ENCODE measurements at places on chromosomes 7 and 10. TPM values are rescaled to one million over a fixed set of nuclear protein-coding genes. Genes with fewer than 3 reads are reported as not detected.

DNA sequence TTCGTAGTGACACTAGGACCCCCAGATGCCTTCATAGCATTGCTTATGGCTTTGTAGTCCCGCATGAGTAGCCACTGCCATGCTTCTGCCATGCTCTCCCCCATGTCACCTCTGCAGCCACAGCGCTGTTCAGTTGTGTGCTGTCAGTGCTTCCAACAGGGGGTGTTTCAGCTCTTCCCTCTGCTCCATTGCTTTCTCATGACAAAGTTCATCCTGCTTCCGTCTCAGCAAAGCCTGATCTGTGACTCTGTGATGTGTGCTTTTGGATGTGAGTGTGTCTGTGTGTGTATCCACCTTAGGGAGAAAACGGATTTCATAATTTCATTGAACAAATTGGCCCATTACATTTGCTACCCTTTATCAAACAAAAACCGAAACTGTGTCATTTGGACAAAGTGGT lies 134.9 kb upstream of the SAMD8 start:
- no peaks in the 10 kb centered on the region for H3K36me3 ChIP-seq
- peak; percentile 67 for DNase-seq
- no peak overlapping the region for H3K4me3 ChIP-seq
- H3K4me1 ChIP-seq, result peaks cover 26% of the 10 kb centered on the region

DNA sequence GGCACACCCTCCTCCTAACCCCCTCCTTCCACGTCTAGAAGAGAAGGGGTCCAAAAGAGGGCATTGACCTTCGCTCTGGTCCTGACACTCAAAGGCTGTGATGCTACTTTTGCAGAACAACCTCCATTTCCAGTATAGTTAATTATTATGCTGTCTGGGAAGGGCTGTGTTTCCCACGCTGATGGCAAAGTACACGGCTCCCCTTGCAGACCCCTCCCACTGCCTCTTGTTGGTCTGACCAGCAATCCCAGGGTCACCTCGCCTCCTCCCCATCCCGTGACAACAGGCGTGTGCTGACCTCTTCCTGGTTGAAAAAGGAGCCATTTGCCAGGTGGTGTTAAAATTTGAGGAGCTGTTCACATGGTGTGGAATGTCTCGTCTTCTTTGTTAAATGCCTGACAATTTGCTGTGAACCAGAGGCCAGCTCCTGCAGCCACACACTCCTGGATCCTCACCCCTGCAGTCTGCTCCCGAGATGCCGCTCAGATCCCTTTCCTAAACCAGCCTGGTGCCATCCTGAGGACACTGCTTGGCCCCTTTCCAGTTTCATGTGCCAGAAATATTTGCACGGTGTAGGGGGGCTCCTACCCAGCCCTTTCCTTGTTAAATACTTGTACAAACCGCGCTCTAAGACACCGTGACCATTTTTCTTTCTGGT lies 321.7 kb downstream of the WDR37 start:
- no peak for DNase-seq
- H3K27ac ChIP-seq, result no peak overlapping the region
- H3K4me3 ChIP-seq, result no peak overlapping the region
- H3K27me3 ChIP-seq, result no peaks in the 10 kb centered on the region
- H3K4me1 ChIP-seq, result no peaks in the 10 kb centered on the region

DNA sequence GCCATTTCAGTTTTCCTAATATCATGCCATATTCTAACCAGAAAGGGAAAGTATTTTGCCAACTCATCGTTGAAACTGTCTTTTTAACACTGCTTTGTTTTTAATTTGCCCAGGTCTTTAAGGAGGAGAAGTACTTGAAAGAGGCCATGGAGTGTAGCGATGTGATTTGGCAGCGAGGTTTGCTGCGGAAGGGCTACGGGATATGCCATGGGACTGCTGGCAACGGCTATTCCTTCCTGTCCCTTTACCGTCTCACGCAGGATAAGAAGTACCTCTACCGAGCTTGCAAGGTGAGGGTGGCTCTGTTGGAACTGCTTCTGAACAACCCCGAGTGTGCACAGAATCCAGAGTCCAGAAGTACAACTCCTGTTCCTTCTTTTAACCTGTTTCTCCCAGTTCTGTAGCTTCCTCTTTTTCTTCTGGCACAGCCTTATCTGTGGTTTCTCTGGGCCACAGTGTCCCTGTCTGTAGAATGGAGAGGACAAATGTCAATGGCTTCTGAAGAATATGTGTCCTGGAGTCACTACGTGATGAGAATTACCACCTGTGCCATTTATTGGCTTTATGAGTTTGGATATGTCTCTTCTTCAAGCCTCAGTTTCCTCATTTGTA lies 60.1 kb downstream of the LANCL2 start:
- H3K4me3 ChIP-seq, result no peak overlapping the region
- no peaks in the 10 kb centered on the region for H3K36me3 ChIP-seq
- no peaks in the 10 kb centered on the region for H3K27me3 ChIP-seq

DNA sequence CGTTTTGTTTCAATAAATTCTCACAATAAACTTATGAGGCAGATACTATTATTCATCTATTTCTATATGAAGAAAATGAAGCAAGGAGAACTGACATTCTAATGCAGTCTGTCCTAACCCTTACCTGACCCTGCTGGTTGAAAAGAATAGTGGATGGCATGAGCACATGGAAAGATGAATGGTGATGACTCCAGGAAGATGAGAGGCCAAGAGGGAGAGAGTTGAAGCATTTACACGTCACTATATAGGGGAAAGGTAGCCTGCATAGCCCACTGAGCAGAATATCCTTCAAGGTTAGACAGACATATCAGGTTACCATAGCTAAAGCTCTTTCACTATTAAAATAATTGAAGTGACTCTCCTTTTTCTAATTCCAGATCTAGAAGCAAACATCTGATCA lies 163.9 kb upstream of the CDK1 start:
- H3K27me3 ChIP-seq, result no peaks in the 10 kb centered on the region
- no peaks in the 10 kb centered on the region for H3K4me1 ChIP-seq
- H3K36me3 ChIP-seq, result no peaks in the 10 kb centered on the region
- H3K4me3 ChIP-seq, result no peak overlapping the region
- DNase-seq, result no peak

GRCh38 chr10:124569623-124570470 lies 108.2 kb downstream of the LHPP start:
- H3K36me3 ChIP-seq, result no peaks in the 10 kb centered on the region
- H3K4me1 ChIP-seq, result no peaks in the 10 kb centered on the region
- no peak for DNase-seq
- no peaks in the 10 kb centered on the region for H3K27me3 ChIP-seq
- H3K27ac ChIP-seq, result no peak overlapping the region

DNA sequence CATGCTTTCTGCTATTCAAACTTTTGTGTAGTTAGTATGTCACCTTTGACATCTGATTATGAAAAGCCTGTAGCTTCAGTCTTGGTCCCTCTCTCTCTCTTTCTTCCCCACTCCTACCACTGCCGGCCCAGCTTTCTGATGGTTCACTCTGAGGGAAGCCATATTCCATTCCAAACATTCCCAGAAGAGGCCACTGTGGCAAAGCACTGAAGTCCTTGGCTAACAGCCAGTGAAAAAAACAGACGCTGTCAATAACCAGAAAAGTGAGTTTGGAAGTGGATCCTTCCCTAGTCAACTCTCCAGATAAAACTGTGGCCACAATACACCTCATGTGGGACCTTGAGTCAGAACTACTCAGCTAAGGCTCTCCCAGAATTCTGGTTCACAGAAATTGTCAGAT lies 950.7 kb upstream of the PHF14 start:
- no peak overlapping the region for H3K4me3 ChIP-seq
- H3K36me3 ChIP-seq, result no peaks in the 10 kb centered on the region
- no peaks in the 10 kb centered on the region for H3K27me3 ChIP-seq
- no peak for DNase-seq
- H3K27ac ChIP-seq, result no peak overlapping the region

GRCh38 chr10:48309711-48310226 lies 3.3 kb downstream of the MAPK8 start:
- no peaks in the 10 kb centered on the region for H3K36me3 ChIP-seq
- peak overlapping the region; percentile 29 for H3K27ac ChIP-seq
- DNase-seq, result no peak
- no peaks in the 10 kb centered on the region for H3K27me3 ChIP-seq

DNA sequence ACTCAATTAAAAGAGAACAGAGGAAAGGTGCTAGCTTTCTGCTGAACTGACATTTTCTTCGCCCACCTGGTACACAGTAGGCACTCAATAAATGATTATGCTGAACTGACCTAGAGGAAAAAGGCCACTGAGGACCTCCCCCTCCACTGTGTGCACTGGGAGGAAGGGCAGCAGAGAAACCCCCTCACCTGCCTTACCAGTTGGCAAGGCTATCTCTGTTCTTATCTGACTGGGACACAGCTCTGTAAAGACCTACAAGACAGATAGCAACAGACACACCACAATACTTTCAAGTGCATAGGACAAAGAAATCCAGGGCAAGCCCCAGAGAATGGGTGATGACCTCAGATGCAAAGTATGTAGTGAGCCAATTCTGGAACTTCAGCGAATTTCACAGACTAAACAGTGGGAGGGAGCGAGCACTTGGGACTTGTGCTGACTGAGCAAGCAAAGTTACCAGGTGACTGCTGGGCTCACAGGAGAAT lies 30.4 kb downstream of the PDLIM1 start:
- H3K36me3 ChIP-seq, result peaks cover 4% of the 10 kb centered on the region
- no peaks in the 10 kb centered on the region for H3K4me1 ChIP-seq
- H3K27me3 ChIP-seq, result no peaks in the 10 kb centered on the region
- H3K4me3 ChIP-seq, result no peak overlapping the region

Gene SFTPD
- total RNA-seq, result not detected

Gene ZNF804B
- total RNA-seq, result not detected

DNA sequence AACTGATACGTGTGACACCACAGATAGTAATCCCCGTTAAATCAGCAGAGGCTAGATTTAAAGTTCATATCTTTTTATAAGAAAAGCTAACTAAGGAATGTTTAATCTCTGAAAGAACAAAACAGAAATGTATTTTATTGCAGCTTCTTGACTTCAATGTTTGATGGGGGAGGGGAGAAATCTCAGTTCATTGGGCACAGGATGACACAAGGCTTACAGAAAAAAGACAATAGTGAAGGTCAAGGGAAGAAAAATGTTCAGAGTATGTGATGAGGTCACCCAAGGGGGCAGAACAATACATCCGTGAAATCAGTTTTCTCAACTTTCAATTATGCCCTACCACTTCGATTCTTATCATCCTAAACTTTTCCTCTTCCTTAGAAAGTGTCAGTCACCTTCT lies 102.9 kb downstream of the ELAPOR2 start:
- H3K4me1 ChIP-seq, result no peaks in the 10 kb centered on the region
- no peaks in the 10 kb centered on the region for H3K27me3 ChIP-seq
- H3K4me3 ChIP-seq, result no peak overlapping the region
- no peak for DNase-seq

Gene ANXA11
- total RNA-seq, result 57.5 TPM

GRCh38 chr10:11522821-11523245 lies 88.6 kb downstream of the USP6NL start:
- no peaks in the 10 kb centered on the region for H3K36me3 ChIP-seq
- DNase-seq, result peak; percentile 66
- no peaks in the 10 kb centered on the region for H3K4me1 ChIP-seq
- H3K27me3 ChIP-seq, result no peaks in the 10 kb centered on the region
- H3K27ac ChIP-seq, result peak overlapping the region; percentile 42

DNA sequence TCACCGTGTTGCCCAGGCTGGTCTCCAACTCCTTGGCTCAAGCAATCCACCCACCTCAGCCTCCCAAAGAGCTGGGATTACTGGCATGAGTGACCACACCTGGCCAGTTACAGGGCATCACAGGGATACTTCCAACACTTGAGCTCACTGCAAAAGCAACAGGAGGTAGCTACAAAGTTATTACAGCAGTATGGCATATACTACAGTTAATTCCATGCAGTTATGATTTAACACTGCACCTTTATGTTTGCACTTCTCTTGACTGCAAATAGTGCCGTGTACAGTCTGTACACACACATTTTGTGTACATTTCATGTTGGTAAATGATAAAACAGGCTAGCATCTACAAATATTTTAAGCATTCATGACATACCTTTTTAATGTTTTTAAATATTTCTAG lies 21.3 kb downstream of the SRPK2 start:
- DNase-seq, result no peak
- no peak overlapping the region for H3K27ac ChIP-seq
- no peak overlapping the region for H3K4me3 ChIP-seq
- H3K27me3 ChIP-seq, result no peaks in the 10 kb centered on the region

DNA sequence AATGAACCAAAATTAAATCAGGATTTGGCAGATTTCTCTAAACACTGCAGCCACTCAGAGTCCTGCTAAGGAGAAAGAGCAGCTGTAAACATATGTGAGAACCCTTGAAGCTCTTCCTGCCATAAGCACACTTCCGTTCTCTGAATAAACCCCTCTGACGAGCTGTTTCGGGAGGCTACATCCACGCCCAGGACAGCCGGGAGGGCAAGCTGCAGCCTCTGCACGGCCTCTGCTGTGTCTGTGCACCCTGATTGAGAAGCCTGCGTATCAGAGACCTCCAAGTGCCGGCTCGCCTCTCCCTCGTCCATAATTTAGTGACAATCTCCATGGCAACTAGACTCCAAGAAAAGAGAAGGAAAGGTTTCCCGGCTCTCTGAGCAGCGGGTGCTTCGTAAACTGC lies 114.4 kb downstream of the PTPRN2 start:
- H3K4me3 ChIP-seq, result no peak overlapping the region
- no peaks in the 10 kb centered on the region for H3K36me3 ChIP-seq
- no peak for DNase-seq

DNA sequence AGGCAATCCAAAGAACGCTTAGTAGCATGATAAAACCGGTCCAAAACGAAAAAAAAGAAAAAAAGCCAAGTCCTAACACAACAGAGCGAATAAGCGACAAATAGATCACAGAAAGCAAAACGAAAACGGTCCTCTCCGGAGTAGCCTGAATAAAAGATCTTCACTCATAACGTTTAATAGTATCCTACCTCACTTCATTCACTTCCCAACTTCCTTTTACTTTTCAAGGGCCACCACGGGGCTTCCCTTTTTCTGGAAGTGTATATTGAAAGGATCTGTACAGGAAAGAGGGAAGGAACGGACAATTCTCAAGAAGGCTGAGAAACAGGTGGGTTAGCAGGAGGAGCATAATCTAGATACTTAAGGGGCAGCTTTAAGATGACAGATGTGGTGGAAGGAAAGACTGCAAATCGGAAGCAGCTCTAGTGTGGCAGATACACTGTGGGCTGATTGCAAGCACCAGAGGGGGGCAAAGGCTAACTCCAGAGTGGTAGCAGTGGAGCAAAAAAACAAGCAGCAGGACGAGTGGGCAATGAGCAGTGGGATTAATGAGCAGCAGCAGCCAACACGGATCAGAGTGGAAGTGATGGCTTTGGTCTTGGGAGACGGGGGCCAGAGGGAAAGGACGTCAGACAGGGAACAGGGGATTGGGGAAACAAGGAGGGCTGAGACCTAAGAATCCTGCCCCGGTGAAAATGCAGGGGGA lies 866 bp downstream of the CNOT4 start:
- H3K4me3 ChIP-seq, result peak overlapping the region; percentile 79
- no peak for DNase-seq
- no peaks in the 10 kb centered on the region for H3K36me3 ChIP-seq
- no peaks in the 10 kb centered on the region for H3K4me1 ChIP-seq
- H3K27ac ChIP-seq, result peak overlapping the region; percentile 89
- H3K27me3 ChIP-seq, result no peaks in the 10 kb centered on the region

Gene TMEM130
- total RNA-seq, result not detected
